ENCODE measurements at places on chromosomes 2 and 18.

GRCh38 chr18:23730857-23731256, 41.6 kb downstream of the LAMA3 start:
- no peak for DNase-seq

DNA sequence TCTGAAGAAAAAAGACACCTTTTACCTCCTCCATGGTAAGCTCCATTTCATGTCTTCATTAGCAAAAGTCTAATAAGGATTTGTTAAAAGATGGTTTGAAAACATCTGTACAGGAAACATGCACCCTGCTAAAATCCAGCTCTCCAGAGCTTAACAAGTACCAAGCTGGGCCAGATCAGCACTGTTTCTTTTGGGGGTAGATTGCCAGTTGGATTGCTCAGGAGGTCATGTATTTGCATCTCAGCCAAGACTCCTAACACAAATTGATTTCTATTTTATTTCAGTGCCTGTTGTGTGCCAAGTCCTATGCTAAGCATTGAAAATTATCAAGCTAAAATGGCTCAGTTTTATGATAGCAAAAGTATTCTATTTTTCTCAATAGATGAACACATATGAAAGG, 3.4 kb upstream of the TMEM182 start:
- DNase-seq = no peak

DNA sequence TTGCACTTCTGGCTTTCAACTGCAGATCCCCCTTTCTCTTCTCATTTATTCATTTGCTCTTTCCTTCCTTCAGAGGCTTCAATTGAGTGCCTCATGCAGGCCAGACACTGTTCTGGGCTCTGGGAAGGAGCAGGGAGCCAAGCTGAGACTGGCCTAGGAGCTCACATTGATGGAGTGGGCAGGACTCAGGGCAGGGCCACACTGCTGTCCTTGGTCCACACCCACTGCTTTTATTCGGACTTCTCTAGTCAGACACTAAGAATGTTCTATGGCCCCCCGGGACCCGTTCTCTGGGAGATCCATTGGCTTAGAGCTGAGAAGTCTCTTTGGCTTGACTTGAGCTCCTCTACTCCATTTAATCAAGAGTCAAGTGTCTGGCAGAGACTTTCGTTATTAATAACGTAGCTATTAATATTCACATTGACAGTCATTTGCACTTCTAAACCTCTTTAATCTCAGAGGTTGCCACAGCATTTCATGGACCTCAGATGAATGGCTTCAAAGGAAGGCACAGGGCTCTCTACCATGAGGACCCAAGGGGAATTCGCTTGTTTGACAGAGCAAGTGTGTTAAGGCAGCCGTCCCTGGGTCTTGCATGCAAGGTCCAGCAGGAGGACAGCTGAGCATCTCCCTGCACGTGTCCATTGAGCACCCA, 20.1 kb downstream of the SH3RF3 start:
- no peak for DNase-seq

GRCh38 chr18:58593938-58594337, 35.0 kb downstream of the ALPK2 start:
- DNase-seq = no peak

DNA sequence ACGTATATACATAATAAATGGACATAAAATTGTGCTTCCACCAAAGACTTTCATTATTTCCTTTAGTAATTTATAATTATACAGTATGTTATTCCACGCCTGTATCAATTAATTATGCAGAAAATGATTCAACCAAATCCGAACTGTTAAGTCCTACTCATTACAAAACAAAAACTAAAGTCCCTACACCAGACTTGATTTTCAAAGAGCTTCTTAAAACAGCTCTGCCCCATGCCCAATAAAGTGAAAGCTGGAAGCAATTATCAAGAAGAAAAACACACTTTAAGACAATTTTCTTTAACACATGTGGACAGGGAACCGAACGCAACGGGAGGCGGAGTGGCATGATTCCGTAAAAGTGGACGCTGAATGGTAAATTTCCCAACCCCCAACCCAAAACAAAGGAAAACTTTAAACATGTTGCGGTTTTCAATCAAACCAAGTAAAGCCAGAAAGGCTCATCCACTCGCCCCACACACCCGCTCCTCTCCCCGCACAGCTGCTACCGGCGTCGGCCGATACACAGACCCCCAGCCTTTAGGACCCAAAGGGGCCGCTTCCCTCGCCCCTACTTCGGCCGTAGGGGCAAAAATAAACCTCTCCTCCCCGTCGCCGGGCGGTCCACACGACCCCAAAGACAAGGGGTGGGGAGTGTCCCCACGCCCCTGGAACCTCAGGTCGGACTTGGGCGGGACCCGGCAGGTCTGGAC, 705 bp downstream of the YES1 start:
- DNase-seq = no peak

DNA sequence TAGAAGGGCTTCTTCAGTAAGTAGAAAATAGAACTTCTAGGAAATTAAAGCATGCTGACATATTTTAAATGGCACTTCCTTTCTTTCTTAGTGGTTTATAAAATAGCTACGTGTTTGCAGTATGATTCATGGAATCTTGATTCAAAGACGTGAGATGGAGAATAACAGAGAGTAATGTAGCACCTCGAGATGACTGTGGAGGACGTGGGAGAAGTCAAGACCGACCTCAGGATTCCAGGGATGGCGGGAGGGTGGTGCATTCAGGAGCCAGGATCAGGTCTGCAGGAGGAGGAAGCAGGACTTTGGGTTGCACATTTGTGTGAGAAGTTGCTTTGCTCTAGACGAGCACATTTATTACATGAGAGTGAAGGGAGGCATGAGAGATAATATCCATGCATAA, 56.0 kb downstream of the DCDC2C start:
- DNase-seq = no peak

DNA sequence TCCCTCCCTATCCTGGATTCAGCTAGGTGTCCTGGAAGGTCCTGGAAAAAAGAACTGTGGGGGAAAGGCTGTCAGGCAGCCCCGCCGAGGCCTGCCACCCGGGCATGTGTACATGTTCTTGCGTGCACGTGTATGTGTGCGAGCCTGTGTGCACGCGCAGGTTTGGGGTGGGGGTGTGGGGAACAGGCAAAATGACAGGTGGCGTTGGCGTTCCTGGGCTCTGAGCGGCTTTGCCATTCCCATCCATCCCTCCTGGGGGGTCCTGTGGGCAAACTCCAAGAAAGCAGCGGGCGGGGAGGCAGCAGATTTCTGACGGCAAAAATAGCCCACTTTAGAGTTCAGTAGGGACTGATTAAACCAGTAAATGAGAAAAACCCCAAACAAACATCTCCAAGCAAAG, 35.6 kb downstream of the EMX1 start:
- no peak for DNase-seq

DNA sequence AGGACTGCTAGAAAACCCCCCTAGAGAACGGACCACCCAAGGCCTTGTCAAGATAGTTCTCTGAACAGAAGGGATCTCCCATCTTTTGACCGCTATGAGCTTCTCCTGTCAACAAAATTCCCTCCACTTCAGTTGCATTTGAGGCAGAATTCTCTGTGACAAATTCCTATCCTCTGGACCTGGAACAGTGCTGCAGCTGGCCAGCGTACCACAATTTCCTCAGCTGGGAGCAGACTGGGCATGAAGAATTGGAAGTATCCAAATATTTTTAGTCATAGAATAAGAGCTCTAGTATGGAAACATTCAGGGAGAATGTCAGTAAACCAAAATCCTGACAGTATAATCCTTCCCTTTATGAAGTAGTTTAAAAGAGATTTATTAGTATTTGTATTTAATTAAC, 147.1 kb upstream of the BOD1L2 start:
- no peak for DNase-seq

DNA sequence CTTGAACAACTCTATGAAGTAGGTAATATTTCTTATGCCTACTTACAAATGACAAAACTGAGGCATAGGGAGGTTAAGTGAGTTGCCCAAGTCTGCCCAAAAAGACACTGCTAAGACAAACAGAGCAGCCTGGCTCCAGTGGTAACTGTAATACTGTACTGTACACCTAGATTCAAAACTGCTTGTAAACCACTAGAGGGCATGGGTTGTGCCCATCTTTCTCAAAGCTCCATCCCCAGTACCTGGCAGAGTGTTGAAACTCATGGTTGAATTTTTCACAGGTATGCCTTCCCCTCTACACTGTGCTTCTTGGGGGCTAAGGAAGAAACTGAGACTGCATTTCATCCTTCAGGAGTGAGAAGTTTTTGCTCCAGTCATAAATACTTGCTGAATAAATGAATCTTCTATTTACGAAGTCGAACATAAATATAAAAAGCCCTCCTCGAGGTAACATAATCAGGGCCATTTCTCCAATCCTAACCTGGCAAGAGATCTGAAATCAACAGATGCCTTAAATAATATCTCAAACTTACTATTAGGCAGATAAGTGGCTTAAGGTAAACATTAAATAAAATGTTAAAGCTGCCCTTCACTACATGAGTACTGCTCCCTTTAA, 2.0 kb downstream of the PPP4R1 start:
- no peak for DNase-seq

GRCh38 chr18:45930963-45931362, 36.2 kb downstream of the EPG5 start:
- DNase-seq = no peak

DNA sequence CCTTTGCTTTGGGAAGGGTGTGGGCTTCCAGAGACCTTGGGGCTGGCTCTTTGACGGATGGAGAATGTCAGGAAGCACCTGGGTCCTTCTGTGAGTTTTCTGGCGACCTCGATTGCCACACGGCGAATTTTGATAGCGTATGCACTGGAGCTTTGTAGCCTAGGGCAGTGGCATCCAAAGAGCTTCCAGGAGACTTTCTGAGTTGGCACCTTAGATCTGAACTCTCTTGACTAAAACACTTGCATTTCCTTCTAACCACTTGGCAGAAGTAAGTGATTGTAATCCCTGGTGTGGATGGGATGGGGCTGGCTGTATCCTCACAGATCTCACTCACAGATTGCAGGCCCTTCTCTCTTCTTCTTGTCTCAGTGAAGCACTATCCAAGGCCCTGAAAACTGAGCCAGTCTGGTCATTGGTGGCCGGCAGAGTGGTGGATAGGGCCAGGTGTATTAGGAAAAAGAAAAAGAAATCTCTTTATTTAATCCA, 7.8 kb downstream of the RNF144A start:
- DNase-seq = no peak

DNA sequence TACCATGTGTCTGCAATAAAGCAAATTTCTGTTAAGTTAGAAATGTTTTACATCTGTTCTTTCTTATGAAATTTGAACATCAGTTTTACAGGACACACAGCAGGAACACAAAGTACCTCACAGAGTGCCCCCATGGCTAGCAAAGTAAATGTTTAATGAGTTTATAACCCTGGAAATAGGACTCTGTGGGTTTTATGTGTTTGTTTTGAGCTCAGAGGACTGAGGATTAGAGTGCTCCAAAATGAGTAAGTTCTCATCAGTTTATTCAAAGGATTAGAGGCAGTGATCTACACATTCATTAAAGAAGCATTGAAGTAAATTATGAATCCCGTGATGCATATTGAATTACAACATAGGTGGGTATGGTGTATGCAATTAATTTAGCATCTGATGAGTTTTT, 281.8 kb downstream of the GULP1 start:
- DNase-seq = no peak

DNA sequence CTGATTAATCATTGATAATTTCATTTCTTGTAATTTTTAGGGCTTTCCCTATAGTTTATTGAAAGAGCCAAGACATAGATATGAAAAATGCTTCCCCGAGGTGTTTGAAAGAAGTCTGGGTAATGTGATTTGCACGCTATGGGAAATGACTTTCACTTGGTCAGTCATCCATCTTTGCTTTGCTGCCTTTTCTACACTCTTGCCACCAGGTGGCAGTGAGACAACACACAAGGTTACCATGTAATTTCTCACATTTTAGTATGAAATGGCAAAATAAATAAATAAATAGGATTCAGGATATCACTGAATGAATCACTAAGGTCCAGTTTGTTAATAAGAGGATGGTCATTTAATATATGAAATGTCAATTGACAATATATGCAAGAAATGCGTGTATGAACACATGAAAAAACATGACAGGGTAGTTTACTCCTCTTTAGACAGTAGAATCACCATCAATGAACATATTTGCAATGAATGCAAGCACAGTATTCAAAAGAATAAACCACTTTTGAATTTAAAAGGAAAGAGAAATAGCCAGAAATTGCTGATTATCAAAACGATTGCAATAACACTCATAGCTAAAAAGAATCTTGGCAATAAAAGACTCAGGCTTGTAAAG, 52.2 kb upstream of the KCNH7 start:
- no peak for DNase-seq

DNA sequence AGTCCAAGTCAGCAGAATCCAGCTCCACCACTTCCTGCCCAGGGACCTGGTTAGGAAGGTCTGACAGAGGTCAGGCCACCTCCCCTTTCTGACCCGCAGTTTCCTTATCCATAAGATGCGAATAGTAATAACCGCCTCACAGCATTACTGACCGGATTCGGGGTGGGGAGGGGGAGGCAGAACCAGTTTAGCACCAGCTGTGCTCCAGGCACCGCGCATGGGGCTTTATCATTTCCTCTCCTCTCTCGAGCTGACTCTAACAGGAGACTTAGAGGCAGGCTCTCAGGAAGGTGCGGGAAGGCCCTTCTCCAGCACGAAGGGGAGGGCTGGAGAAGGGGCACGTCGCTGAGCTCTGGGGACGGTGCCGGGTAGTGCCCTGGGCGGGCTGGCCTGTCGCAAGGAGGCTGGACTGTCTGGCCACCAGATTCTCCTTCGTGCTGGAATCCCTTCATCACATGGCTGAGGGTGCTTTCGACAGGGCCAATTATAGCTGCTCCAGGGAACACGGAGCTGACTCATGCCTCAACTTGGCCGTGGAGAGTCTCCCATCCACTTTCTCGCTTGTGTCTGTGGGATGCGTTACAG, 5.7 kb downstream of the EHD3 start:
- peak; percentile 52 for DNase-seq
